ENCODE measurements at places on chromosomes 11 and 22. TPM values are rescaled to one million over a fixed set of nuclear protein-coding genes. Genes with fewer than 3 reads are reported as not detected.

HYLS1 gene
- total RNA-seq, result 11.5 TPM

MMP27 gene
- not detected for total RNA-seq

TMX2 gene
- 88.0 TPM for total RNA-seq

IL17REL gene
- total RNA-seq, result not detected

SPTBN2 gene
- total RNA-seq, result 0.14 TPM

All from placental pericyte (primary cell).